ENCODE measurements at places on chromosomes 12 and 14. TPM values are rescaled to one million over a fixed set of nuclear protein-coding genes. Genes with fewer than 3 reads are reported as not detected.

The SSTR1 gene
- 2.9 TPM for total RNA-seq

The FAM186B gene
- 0.86 TPM for total RNA-seq

The PSEN1 gene
- 62.9 TPM for total RNA-seq

The SDR9C7 gene
- not detected for total RNA-seq

The MGP gene
- total RNA-seq, result 47.1 TPM

The NAV3 gene
- 5.3 TPM for total RNA-seq

The SCN8A gene
- 1.1 TPM for total RNA-seq

GRCh38 chr12:131894981-131895639 lies 688 bp downstream of the ULK1 start:
- H3K36me3 ChIP-seq, result no peaks in the 10 kb centered on the region
- peaks cover 24% of the 10 kb centered on the region for H3K4me1 ChIP-seq
- peak overlapping the region; percentile 51 for H3K4me3 ChIP-seq
- H3K27ac ChIP-seq, result peak overlapping the region; percentile 94
- DNase-seq, result no peak

DNA sequence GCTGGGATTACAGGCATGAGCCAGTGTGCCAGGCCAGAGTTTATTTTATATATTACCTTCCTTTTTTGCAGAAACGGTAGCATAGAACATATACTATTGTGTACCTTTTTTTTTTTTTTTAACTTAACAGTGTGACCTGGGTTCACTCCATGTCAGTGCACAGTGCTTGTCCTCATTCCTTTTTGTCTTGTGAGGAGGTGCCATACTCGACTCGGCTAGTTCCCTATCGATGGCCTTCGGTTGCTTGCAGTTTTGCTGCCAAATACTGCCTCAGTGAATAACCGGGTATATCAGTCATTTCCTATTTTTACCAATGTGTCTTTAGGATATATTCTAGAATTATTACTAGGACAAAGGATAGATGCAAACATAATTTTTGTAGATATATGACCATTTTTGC lies 36.8 kb downstream of the ZNF664 start:
- peaks cover 9% of the 10 kb centered on the region for H3K36me3 ChIP-seq
- H3K4me3 ChIP-seq, result no peak overlapping the region
- no peak overlapping the region for H3K27ac ChIP-seq
- DNase-seq, result no peak

DNA sequence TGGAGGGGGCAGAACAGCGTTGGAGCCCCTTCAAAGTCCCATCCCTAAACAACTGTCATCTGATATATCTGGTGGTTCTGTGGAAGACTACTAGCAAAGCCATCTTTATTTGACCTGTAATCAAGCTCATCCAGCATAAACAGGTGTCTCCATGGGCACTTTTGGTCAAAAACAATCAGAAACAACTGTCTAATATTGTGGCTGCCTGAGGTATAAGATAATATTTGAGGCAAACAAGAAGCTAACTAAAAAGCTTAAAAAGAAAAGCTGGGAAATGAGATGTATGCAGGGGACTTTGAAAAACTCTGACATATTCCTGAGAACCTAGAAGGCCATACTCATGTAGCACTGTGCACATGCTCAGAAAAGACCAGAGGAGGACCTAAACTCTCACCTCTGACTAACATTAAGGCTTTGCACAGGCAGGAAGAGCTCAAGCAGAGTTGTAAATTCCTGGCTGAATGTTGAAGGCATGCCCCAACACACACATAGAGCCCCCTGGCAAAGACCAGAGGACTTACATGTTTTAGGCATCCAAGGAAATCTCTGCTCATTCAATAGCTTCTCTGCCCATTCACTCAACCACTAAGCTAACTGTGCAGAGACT lies 27.2 kb upstream of the AP4S1 start:
- H3K27me3 ChIP-seq, result no peaks in the 10 kb centered on the region
- H3K4me3 ChIP-seq, result no peak overlapping the region
- peaks cover 16% of the 10 kb centered on the region for H3K4me1 ChIP-seq

GRCh38 chr12:104011253-104011652 lies 38.7 kb downstream of the GLT8D2 start:
- no peaks in the 10 kb centered on the region for H3K27me3 ChIP-seq
- H3K36me3 ChIP-seq, result no peaks in the 10 kb centered on the region
- no peak for DNase-seq
- H3K27ac ChIP-seq, result no peak overlapping the region
- no peak overlapping the region for H3K4me3 ChIP-seq

- no peaks in the 10 kb centered on the region for H3K27me3 ChIP-seq
- no peak for DNase-seq
- no peaks in the 10 kb centered on the region for H3K4me1 ChIP-seq
- no peaks in the 10 kb centered on the region for H3K36me3 ChIP-seq
- no peak overlapping the region for H3K27ac ChIP-seq
Measured at GRCh38 chr12:39392154-39392925, 50.6 kb downstream of the KIF21A start.

GRCh38 chr14:95235351-95235750 lies 78.0 kb upstream of the DICER1 start:
- H3K27me3 ChIP-seq, result no peaks in the 10 kb centered on the region
- H3K27ac ChIP-seq, result no peak overlapping the region
- H3K36me3 ChIP-seq, result no peaks in the 10 kb centered on the region
- H3K4me1 ChIP-seq, result peaks cover 8% of the 10 kb centered on the region
- no peak overlapping the region for H3K4me3 ChIP-seq

DNA sequence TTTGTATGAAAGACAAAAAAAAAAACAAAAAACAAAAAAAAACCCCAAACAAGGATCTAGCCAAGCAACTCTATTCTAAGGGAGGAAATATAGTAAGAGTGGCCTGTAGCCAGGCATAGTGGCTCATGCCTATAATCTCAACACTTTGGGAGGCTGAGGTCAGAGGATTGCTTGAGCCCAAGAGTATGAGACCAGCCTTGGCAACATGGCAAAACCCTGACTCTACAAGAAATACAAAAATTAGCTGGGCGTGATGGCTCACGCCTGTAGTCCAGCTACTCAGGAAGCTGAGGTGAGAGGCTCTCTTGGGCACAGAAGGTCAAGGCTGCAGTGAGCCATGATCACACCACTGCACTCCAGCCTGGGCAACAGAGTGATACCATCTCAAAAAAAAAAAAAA lies 47.9 kb downstream of the TMEM117 start:
- H3K27ac ChIP-seq, result no peak overlapping the region
- H3K4me3 ChIP-seq, result no peak overlapping the region
- no peaks in the 10 kb centered on the region for H3K36me3 ChIP-seq
- no peaks in the 10 kb centered on the region for H3K27me3 ChIP-seq

GRCh38 chr14:57245941-57246340 lies 22.8 kb downstream of the EXOC5 start:
- H3K27me3 ChIP-seq, result no peaks in the 10 kb centered on the region

- no peaks in the 10 kb centered on the region for H3K4me1 ChIP-seq
- no peak overlapping the region for H3K27ac ChIP-seq
- no peak for DNase-seq
- H3K36me3 ChIP-seq, result no peaks in the 10 kb centered on the region
- H3K27me3 ChIP-seq, result no peaks in the 10 kb centered on the region
- no peak overlapping the region for H3K4me3 ChIP-seq
Measured at GRCh38 chr12:43348221-43348620, 203.8 kb downstream of the ADAMTS20 start.

GRCh38 chr14:73027546-73027945 lies 640 bp upstream of the ZFYVE1 start:
- no peak for DNase-seq
- peaks cover 14% of the 10 kb centered on the region for H3K4me1 ChIP-seq
- peak overlapping the region; percentile 90 for H3K4me3 ChIP-seq
- H3K27ac ChIP-seq, result no peak overlapping the region
- H3K36me3 ChIP-seq, result no peaks in the 10 kb centered on the region

GRCh38 chr12:51865757-51866270 lies 17.3 kb upstream of the FIGNL2 start:
- H3K4me3 ChIP-seq, result no peak overlapping the region
- peaks cover 25% of the 10 kb centered on the region for H3K27me3 ChIP-seq
- H3K27ac ChIP-seq, result no peak overlapping the region
- no peak for DNase-seq

DNA sequence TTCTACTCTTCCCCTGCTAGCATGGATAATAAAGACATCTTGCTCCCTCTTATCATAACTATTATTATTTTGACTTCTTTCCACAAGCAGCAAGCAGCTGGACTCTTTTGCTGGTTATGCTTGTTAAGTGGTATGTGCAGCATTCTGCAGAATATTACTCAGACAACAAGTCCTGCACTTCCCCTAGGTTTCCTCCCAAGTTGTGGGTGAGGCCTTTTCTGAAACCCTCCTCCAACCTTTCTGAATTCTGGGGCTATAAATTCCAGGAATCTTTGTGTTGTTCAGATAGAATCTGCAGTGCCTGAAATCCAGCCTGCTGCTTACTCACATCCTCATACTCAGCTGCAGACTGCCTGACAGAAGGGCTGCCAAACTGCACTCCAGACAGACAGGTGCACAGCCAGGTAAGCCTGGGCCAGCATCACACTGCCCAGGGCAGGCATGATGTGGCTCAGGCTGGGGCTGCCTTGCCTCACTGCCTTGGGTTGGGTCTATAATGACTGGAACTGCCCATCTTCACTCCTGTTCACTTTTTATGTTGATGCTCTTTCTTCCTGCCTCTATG lies 6.2 kb upstream of the DHRS2 start:
- no peaks in the 10 kb centered on the region for H3K4me1 ChIP-seq
- no peak for DNase-seq
- no peaks in the 10 kb centered on the region for H3K36me3 ChIP-seq
- H3K27me3 ChIP-seq, result no peaks in the 10 kb centered on the region
- H3K4me3 ChIP-seq, result no peak overlapping the region
- no peak overlapping the region for H3K27ac ChIP-seq

GRCh38 chr14:101628471-101628966 lies 67.2 kb downstream of the DIO3 start:
- no peak overlapping the region for H3K27ac ChIP-seq
- H3K4me1 ChIP-seq, result peaks cover 13% of the 10 kb centered on the region
- no peaks in the 10 kb centered on the region for H3K27me3 ChIP-seq
- DNase-seq, result peak; percentile 96

DNA sequence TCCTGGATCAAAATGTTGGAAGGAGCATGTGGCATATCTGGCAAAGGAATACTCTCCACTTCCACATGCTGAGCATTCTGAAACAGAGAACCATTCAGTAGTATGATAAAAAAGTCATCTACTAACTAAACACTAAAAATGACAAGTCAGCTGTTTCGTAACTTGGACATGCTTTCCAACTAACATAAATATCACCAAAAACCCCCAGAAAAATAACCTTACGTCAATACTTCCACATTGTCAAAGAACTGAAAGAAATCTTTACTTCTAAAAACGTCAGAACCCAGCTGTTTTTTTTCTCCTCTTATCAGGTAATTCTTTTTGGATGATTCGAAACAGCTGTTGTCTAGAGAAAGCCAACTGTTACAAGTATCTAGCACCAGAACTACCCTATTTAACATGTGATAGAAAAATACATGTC lies 8.2 kb downstream of the WBP11 start:
- no peak overlapping the region for H3K27ac ChIP-seq
- DNase-seq, result no peak
- no peak overlapping the region for H3K4me3 ChIP-seq
- H3K4me1 ChIP-seq, result no peaks in the 10 kb centered on the region
- H3K27me3 ChIP-seq, result no peaks in the 10 kb centered on the region

DNA sequence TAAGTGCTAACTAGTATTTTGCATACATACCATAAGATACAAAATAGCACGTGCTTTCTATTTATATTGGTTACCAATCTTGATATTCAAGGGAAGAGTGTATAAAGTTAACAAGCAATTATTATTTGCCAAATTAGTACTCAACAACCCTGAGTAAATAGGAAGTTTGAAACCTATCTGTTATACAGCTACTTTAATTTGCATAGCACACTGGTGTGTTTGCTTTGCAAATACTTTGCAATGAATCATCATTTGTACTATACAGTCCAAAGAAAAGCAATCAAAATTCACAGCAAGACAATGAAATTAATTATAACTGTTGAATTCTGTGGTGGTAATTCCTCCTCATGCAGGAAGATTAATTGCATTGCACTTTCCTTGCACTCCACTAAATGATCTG lies 469.1 kb downstream of the PRKD1 start:
- no peak for DNase-seq
- H3K36me3 ChIP-seq, result no peaks in the 10 kb centered on the region
- H3K27me3 ChIP-seq, result no peaks in the 10 kb centered on the region
- no peak overlapping the region for H3K4me3 ChIP-seq
- no peaks in the 10 kb centered on the region for H3K4me1 ChIP-seq

DNA sequence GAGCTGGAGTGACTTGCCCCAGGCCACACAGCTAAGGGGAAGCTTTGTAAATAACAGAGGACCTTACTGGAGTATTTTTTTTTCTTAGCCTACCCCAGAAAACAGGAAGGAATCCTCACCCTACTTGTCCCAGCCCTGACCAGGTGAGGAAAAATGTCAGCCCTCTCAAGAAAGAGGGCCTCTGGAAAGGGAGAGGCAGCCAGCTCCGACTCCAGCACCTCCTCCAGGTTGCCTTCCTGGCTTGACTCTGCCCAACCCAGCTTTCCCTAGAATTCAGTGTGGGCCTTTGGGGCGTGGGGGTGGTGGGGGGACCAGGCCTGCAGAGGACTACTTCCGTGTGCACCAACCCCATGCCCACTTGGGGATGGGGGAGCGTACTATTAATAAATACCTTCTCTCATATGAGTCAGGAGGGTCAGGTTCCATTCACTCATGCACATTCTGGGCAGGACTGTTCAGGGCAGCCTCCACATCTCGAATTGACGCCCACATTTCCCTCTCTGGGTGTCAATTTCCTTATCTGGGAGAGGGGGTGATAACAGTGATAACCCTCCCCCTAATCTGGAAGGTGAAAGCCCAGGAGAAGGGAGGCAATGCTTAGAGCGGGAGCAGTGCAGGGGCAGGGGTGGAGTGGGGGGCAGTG lies 5.2 kb downstream of the RHOF start:
- no peaks in the 10 kb centered on the region for H3K36me3 ChIP-seq
- no peak overlapping the region for H3K4me3 ChIP-seq
- peak overlapping the region; percentile 85 for H3K27ac ChIP-seq
- H3K4me1 ChIP-seq, result peaks cover 23% of the 10 kb centered on the region

DNA sequence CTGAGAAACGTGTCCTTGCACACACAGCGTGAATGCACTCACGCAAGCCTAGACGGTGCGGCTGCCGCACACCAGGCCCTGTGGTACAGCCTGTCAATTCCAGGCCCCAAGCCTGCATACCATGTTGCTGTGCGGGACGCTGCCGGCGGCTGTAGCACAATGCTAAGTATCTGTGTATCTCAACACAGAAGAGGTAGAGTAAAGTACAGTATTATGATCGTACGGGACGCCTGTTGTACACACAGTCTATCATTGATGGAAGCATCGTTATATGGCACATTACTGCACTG lies 45.0 kb downstream of the AMN start:
- H3K4me1 ChIP-seq, result no peaks in the 10 kb centered on the region
- H3K4me3 ChIP-seq, result no peak overlapping the region
- DNase-seq, result peak; percentile 62
- H3K36me3 ChIP-seq, result peaks cover 45% of the 10 kb centered on the region

- no peak overlapping the region for H3K4me3 ChIP-seq
- H3K27me3 ChIP-seq, result no peaks in the 10 kb centered on the region
- no peaks in the 10 kb centered on the region for H3K36me3 ChIP-seq
- no peak overlapping the region for H3K27ac ChIP-seq
- no peaks in the 10 kb centered on the region for H3K4me1 ChIP-seq
- peak; percentile 19 for DNase-seq
Measured at GRCh38 chr14:73258845-73259611, 21.7 kb downstream of the PAPLN start.
